ENCODE measurements at places on chromosomes 3 and 15. TPM values are rescaled to one million over a fixed set of nuclear protein-coding genes. Genes with fewer than 3 reads are reported as not detected.
A peak's percentile ranks its signal among the peaks of the same experiment; 100 is the strongest.

DNA sequence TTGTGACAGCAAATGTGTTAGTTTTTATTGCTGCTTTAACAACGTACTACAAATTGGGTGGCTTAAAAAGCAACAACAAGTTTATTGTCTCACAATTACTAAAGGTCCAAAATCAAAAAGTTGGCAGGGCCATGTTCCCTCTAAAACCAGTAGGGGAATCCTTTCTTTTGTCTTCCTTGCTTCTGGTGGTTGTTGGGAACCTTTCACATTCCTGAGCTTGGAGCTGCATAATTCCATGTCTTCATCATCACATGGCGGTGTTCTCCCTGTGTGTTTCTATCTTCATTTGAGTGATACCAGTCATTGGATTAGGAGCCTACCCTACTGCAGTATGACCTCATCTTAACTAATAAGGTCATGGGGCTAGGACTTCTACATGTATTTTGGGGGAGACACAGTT is 7.4 kb downstream of the SPRED1 start:
- no peak for DNase-seq
- H3K4me3 ChIP-seq = no peak overlapping the region
- no peaks in the 10 kb centered on the region for H3K27me3 ChIP-seq
- no peaks in the 10 kb centered on the region for H3K36me3 ChIP-seq
- no peak overlapping the region for H3K27ac ChIP-seq
- no peaks in the 10 kb centered on the region for H3K4me1 ChIP-seq

DNA sequence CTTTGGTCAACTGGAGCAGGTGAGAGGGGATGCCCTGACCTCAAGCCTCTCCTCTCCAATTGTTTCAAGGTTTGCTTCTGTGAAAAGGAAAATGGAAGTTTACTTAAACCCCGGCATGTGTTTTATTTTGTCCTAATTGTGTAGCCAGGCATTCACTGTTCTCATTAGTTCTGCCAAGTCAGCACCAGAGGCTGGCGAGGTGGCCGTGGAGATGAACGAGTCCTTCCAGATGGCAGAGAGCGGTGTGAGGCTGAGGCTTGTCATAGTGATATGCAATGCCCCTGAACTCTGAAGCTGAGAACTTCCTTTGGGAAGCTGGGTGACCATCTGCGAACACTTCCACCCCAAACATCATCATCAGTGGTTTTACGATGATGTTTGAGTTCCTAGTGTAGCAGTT is 199.6 kb downstream of the TJP1 start:
- no peaks in the 10 kb centered on the region for H3K27me3 ChIP-seq
- no peak for DNase-seq
- H3K4me3 ChIP-seq = no peak overlapping the region
- no peaks in the 10 kb centered on the region for H3K36me3 ChIP-seq
- no peak overlapping the region for H3K27ac ChIP-seq

GRCh38 chr3:46896386-46896785 is 18.9 kb downstream of the PTH1R start:
- peaks cover 2% of the 10 kb centered on the region for H3K27me3 ChIP-seq
- DNase-seq = no peak
- no peaks in the 10 kb centered on the region for H3K36me3 ChIP-seq
- H3K27ac ChIP-seq = no peak overlapping the region
- no peaks in the 10 kb centered on the region for H3K4me1 ChIP-seq

DNA sequence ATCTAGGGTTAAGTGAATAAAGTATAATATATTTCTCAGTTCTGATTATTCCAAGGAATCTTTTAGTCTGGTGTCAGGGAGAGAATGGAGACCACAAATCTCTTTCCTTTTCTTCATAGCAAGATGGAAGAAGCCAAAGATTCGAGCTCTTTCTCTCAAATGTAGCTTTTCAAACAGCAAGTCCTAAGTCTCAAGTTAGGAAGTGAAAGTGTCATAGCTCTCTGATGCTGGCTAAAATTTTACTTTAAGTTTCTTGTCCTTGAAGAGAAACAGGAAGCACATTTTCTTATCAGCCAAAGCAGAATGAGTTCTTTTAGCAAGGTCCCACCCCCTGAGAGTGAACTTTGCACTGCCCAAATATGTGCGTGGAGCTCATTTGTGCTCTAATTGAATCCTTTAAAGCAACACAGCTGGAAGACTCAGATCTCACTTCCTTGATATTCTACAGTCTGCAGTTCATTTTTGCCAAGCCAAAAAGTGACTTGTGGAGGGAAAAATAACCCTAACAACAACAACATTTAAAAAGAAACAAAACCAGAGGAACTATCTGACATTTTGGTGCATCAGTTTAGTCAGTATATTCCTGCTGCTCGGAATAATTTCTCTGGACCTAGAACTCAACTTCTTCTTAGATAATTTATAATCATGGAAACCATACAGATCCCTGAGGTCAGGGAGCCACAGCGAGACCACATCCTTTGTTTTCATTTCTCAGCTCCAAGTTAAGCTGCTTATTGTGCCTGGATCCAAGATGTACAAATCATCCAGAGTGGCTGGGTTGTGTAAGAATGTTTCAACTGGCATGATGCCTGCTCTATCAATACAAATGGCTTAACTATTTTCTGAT is 238.7 kb upstream of the P2RY1 start:
- H3K27me3 ChIP-seq = no peaks in the 10 kb centered on the region
- H3K4me3 ChIP-seq = no peak overlapping the region
- peak overlapping the region; percentile 16 for H3K27ac ChIP-seq
- peaks cover 7% of the 10 kb centered on the region for H3K4me1 ChIP-seq
- peak; percentile 88 for DNase-seq

The NANOGP8 gene
- total RNA-seq = not detected

DNA sequence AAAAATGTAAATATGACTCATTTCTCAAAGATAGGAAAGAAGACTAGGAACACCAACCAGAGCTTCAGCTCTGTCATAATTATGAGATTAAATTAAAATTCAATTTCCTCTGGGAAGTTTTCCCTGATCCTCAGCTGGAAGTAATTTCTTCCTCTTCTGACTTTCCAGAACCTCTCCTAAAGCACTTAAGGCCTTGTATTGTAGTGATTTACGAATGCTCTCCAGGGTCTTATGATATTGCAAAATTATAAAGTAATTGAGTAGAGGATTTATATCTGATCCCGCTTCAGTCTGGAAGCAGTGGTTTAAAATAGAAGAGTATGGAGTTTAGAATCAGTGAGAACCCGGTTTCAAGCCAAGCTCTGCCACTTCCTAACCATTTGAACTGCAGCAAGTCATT is 279.8 kb downstream of the ZPLD1 start:
- peak overlapping the region; percentile 52 for H3K27ac ChIP-seq
- H3K36me3 ChIP-seq = no peaks in the 10 kb centered on the region
- H3K27me3 ChIP-seq = no peaks in the 10 kb centered on the region
- H3K4me3 ChIP-seq = no peak overlapping the region

GRCh38 chr3:155270485-155271342 is 22.8 kb downstream of the STRIT1 start:
- no peak overlapping the region for H3K4me3 ChIP-seq
- no peaks in the 10 kb centered on the region for H3K27me3 ChIP-seq
- DNase-seq = no peak

- no peaks in the 10 kb centered on the region for H3K27me3 ChIP-seq
- no peak overlapping the region for H3K27ac ChIP-seq
- no peaks in the 10 kb centered on the region for H3K36me3 ChIP-seq
- DNase-seq = no peak
- H3K4me3 ChIP-seq = no peak overlapping the region
These were observed 56.4 kb upstream of the ARRDC4 start for GRCh38 chr15:97903971-97904572.

GRCh38 chr3:177102553-177102952 is 94.7 kb downstream of the TBL1XR1 start:
- H3K4me3 ChIP-seq = no peak overlapping the region
- H3K36me3 ChIP-seq = no peaks in the 10 kb centered on the region
- DNase-seq = no peak

DNA sequence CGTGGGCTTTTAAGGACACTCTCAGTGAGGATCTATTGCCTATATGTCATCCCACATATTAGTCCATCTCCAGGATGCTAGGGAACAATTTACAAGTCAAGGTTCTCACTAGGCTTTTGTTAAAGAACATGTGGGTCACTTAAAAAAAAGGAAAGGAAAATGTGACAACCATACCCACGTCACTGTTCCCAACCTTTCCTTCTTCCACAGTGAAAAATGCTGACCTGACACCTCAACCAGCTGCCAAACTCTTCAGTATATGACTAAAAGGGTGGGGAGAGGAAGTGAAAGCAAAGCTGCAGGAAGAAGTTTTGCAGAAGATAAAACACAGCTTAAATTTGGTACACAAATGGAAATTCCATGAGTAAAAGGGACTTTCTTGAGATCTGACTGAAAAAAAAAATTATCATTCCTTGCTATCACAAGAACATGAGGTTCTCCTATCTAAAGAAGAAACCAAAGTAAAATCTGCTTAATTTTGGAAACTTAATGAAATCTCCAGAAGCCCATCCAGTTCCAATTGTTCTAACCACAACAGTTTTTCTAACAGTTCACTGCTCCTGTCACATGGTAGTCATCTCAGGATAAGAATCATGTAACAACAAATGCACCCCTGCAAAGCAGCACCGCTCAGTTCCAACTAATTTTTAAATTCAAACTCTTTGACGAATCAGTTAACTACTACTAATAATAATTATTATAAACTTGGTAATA is 117.0 kb upstream of the TSPAN3 start:
- DNase-seq = peak; percentile 73
- H3K4me1 ChIP-seq = peaks cover 52% of the 10 kb centered on the region
- H3K27ac ChIP-seq = peak overlapping the region; percentile 64
- H3K27me3 ChIP-seq = no peaks in the 10 kb centered on the region

- H3K27me3 ChIP-seq = no peaks in the 10 kb centered on the region
- H3K36me3 ChIP-seq = no peaks in the 10 kb centered on the region
- no peak for DNase-seq
- H3K27ac ChIP-seq = no peak overlapping the region
- no peak overlapping the region for H3K4me3 ChIP-seq
- H3K4me1 ChIP-seq = no peaks in the 10 kb centered on the region
These were observed 817.6 kb downstream of the GRM7 start for GRCh38 chr3:7678521-7678920.

The RBPMS2 gene
- 0.66 TPM for total RNA-seq

The TRIM42 gene
- total RNA-seq = not detected

GRCh38 chr3:44712455-44713075 is at the start of gene ZNF502:
TSS of gene ZNF502 (plus strand) at chr3:44712660. CDS start at chr3:44720262, 7,602 bp downstream.
- no peak within 1 kb of the TSS for H3K27ac ChIP-seq
- H3K36me3 ChIP-seq = no peaks in the 10 kb centered on the region
- peak within 1 kb of the TSS; percentile 48 for H3K4me3 ChIP-seq
- H3K4me1 ChIP-seq = no peaks in the 10 kb centered on the region

- no peaks in the 10 kb centered on the region for H3K4me1 ChIP-seq
- no peaks in the 10 kb centered on the region for H3K36me3 ChIP-seq
- H3K4me3 ChIP-seq = no peak overlapping the region
- DNase-seq = no peak
- peaks cover 4% of the 10 kb centered on the region for H3K27me3 ChIP-seq
- H3K27ac ChIP-seq = no peak overlapping the region
These were observed 12.9 kb downstream of the AMOTL2 start for GRCh38 chr3:134361162-134361835.

All from GM12878 (cell line).